ENCODE measurements at places on chromosomes 1 and 21. TPM values are rescaled to one million over a fixed set of nuclear protein-coding genes. Genes with fewer than 3 reads are reported as not detected.

HES3 gene
- not detected for total RNA-seq

ZBTB8B gene
- not detected for total RNA-seq

HNRNPR gene
- total RNA-seq = 210 TPM

IL20 gene
- not detected for total RNA-seq

RGS4 gene
- total RNA-seq = not detected

SELENBP1 gene
- total RNA-seq = not detected

FTCD gene
- 0.16 TPM for total RNA-seq

SLAMF1 gene
- total RNA-seq = 108 TPM

VSIG8 gene
- total RNA-seq = 0.11 TPM

DNA sequence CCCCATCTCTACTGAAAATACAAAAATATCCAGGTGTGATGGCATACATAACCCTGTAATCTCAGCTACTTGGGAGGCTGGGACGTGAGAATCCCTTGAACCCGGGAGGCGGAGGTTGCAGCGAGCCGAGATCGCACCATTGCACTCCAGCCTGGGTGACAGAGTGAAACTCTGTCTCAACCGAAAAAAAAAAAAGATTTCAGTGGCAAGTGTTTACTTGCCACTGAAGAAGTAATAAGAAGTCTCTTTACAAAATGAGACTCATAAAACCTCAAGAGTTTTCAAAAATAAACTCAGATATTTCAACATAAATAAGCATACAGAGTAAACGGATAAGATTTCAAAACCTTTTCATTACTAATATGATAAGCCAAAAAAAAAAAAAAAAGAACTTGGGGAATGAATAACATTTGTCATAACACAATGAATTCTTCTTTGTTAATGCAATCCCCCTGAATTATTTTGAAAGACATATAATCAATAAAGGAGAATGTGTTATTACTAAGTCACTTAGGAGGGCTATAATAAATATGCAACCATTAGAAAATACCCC lies 34.2 kb upstream of the EXO1 start:
- no peak for DNase-seq

- DNase-seq = no peak
Measured at GRCh38 chr1:203555511-203556046, 61.6 kb downstream of the OPTC start.

- no peak for DNase-seq
Measured at GRCh38 chr1:20237646-20238045, 51.3 kb upstream of the PLA2G2C start.

GRCh38 chr1:220326578-220326977 lies 54.3 kb upstream of the RAB3GAP2 start:
- no peak for DNase-seq

GRCh38 chr21:36004441-36004840 lies 55.9 kb downstream of the SETD4 start:
- DNase-seq = no peak

- peak; percentile 87 for DNase-seq
Measured at GRCh38 chr1:198656500-198656932, 17.7 kb downstream of the PTPRC start.

DNA sequence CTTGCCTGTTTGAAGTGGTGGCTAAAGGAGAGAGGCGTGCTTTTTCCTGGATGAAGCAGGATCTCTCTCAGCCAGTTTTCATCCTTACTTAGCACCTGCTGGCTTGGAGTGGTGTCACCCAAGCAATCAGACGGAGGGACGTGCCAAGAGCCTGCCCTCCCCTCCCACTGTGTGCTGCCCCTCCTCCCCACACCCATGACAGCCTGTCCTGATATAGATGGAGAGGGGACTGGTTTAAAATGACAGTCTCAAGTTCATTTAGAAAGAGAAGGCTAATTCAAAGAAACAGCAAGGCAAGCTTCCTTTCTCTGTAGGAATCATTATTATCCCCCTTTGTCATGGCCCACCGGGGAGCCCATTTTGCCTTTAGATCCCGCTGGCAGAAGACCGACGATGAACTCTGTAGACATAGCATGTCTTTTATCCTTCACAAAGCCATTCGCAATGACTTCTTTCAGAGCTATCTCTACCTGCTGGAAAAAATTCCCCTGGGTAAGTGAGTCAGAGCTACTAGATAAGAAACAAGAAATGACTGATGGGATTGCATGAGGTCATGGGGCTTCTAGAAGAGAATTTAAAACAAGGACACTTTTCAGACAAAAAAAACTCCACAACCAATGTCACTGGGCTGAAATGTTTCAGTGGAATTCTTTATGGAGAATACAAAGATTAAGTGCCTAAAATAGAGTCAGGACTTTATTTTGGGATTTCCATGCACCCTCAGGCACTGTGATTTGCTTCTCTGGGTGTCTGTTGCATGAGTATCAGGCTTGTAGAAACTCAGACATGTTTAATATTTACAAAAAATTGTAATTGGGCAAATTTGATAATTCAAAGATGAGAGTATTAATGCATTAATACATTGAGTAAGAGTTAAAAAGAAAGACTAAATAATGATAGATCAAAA lies at the start of gene NTMT2:
Gene NTMT2 (plus strand): TSS at position 190 of the 907 bp plus-strand sequence. CDS start 149 bp downstream, at position 339.
- DNase-seq = no peak

DNA sequence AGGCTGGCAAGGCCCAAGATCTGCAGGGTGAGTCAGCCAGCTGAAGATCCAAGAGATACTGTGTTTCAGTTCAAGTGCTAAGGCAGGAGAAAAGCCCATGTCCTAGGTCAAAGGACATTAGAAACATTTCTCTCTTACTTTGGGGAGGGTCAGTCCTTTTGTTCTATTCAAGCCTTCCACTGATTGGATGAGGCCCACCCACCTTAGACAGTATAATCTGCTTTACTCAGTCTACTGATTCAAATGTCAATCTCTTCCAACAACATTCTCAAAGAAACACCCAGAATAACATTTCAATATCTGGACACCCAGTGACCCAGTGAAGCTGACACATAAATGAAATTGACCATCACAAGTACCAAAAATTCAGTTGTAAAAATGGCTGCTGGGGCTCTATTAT lies 367.8 kb upstream of the ZP4 start:
- DNase-seq = no peak

GRCh38 chr1:160030657-160031364 lies 979 bp downstream of the PIGM start:
- no peak for DNase-seq

- no peak for DNase-seq
Measured at GRCh38 chr1:199918196-199918769, 109.2 kb upstream of the NR5A2 start.

DNA sequence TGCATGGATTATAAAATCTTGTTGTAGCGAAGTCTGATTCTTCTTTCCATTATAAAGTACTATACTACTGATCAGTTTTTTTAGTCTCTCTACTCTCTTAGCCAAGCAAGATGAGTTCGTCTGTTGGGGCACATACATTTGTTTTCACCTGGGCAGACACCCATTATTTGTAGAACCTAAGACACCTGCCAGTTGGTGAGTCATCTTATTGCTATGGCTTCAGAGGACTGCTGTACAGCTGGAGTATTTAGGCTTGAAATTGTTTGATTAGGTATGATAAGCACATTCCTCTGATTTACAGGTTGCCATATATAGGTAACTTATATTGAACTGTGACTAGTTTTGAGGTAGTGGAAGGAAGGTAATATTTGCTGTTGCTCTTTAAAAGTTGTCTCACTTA lies 17.2 kb downstream of the RBM15 start:
- DNase-seq = no peak

DNA sequence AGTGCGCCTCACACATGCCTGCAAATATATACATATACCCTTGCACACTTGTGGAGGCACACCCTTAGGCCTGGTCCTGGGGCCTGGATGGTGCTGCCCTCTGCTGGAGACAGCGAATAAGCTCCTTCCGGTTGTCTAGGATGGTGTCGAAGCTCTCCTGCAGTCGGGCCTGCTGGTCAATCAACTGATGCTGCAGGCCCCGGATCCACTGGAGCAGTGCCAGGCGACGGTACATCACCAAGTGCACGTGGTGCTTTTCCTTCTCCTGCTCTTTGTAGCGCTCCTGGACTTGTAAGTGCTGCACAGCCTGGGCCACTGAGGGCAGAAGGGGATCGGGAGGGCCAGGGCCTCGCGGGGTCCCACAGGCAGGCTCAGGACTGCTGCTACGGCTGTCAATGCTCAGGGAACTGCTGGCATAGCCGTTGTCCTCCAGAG lies 3.1 kb downstream of the C1orf216 start:
- DNase-seq = peak; percentile 90

- no peak for DNase-seq
Measured at GRCh38 chr1:221437926-221438325, 304.0 kb downstream of the DUSP10 start.

- no peak for DNase-seq
Measured at GRCh38 chr1:222038971-222039370, 297.1 kb upstream of the DUSP10 start.

DNA sequence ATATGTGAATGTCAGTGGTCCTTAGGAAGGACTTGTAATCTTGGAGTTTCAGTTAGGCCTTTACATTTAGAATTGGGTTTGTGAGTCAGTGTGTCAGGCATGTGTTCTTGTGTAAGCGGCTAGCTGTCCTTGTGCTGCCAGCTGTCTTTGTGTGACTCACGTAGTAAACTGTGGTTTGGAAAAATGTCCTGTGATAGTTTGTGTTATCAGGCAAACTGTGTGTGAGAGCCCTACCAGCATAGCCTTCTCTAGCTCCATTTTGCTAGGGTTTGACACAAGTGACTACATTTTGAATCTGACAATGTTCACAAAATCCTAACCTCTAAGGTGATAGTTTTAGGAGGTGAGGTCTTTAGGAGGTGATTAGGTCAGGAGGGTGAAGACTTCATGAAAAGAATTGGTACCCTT lies 6.9 kb upstream of the SLC35D1 start:
- DNase-seq = no peak

DNA sequence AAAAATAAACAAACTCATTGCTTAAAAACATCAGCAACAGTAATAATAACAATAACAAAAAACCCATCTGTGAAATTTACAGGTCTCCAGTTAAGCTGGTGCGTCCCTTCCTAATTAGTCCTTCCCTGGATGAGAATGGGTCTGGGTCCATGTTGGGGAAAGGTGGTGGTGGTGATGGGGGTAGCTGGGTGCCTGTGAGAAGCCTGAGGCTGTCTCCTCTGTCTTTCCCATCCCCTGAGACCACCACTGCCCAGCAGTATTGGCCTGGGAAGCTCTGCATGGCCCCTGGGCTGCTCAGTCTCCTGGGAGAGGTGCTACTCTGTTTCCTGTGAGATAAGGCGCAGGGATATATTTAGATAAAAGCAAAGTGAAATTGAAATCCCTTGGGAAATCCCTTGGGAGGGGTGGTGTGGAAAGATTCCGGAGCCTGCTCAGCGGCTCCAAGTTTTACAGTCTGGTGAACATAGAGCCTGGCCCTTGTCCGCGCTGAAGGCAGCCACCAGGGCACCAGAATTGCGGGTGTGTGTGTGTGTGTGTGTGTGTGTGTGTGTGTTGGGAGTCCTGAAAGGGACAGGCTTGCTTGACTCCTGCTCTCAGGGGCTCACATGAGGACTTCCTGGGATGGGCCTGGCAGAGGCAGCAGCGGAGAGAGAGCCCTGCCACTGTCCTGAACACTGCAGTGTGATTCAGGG lies 150.2 kb downstream of the FOXD2 start:
- DNase-seq = no peak

GRCh38 chr1:209162651-209163050 lies 420.9 kb upstream of the CAMK1G start:
- no peak for DNase-seq

GRCh38 chr1:117600325-117600943 lies 5.4 kb upstream of the TENT5C start:
- no peak for DNase-seq

DNA sequence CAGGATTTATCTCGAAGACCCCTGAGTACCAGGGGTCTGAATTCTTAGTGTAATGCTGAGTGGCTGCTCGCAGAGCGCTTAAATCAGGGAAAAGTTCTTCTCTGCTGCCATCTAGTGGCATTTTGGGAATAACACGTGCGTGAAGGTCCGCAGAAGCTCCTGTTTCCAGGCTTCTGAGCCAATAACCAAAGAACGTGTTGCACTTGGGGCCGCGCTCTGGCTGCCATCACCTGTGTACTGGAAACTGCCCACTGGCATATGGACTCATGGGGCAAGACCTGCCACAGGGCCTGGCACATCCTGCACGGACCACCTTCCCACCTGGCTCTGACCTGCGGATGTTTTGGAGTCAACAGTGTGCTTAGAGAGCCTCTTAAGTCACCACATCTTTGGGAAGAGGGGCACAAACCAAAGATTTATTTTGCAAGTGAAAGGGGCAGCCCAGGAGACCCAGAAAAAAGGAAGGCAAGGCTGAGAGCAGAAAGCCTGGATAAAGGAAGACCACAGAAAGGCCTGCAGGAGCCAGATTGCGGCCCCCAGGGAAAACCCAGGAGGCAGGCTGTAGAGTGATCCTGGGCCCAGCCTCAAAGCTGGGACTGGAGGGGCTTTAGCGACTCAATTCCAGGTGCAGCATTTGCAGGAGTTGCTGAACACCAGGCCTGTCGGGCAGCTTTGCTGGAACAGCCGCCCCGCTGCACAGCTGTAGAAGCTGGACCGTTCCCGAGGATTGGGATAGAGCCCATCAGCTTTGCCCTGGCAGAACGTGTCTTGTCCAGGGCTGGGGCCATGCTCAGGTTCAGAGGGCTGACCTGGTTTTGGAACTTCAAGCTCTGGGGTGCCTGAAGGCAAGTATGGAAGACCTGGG lies 13.0 kb downstream of the CHIT1 start:
- peak; percentile 71 for DNase-seq

DNA sequence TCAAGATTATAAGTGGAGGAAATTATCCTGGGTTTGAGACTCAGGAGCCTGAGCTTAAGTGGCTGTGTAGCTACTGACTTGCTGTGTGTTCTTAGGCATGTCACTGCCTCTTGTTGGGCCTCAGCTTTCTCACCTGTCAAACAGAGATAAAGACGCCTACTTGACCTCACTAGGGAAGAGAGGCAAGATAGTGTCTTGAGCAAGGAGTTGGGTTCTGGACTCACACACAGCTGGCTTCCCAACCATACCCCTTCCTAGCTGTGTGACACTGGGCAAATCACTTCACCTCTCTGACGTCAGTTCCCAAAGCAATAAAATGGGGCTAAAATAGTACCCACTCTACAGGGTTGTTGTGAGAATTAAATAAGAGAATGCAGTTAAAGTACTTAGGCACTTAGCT lies 11.6 kb upstream of the EPB41 start:
- DNase-seq = no peak

- no peak for DNase-seq
Measured at GRCh38 chr1:194723067-194723466, 1536.7 kb upstream of the B3GALT2 start.

Data from activated CD4-positive, alpha-beta T cell treated with anti-CD3 and anti-CD28 coated beads for 36 hours (primary cell).